ENCODE measurements at places on chromosomes 6 and 20.
A peak's percentile ranks its signal among the peaks of the same experiment; 100 is the strongest.

DNA sequence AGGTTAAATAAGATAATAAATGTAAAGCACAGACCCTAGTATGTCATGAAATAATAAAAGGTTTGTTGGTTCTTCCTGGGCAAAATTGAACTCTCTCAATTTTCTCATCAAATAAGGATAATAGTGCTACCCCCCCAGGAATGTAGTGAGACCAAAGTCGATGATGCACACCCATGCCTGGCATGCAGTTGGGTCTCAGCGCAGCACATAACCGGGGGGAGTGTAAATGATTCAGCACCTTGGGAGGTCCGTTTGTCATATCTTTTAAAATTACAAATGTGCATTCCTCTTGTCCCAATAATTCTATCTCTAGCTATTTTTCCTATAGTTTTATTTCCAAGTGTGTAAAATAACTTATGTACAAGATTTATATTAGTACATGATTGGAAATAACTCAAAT, 31.3 kb upstream of the CCDC167 start:
- DNase-seq, result no peak

DNA sequence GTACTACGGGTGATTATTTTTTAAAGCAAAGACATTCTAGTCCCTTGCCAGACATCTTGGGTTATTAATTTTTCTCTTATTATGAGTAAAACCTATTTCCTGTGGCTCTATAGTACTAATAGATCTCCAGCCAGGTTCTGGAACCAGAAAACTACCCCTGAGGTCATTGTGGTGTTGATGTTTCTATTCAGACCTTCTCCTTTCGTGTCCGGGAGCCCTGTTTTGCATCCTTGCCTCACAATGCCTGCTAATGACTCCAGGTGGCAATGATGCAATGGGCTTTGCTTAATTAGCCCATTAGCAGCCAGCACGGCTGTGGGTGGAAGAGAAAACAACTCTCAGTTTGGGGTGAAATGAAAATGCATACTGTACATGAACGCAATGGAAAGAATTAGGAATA, 62.9 kb upstream of the ARG1 start:
- no peak for DNase-seq

DNA sequence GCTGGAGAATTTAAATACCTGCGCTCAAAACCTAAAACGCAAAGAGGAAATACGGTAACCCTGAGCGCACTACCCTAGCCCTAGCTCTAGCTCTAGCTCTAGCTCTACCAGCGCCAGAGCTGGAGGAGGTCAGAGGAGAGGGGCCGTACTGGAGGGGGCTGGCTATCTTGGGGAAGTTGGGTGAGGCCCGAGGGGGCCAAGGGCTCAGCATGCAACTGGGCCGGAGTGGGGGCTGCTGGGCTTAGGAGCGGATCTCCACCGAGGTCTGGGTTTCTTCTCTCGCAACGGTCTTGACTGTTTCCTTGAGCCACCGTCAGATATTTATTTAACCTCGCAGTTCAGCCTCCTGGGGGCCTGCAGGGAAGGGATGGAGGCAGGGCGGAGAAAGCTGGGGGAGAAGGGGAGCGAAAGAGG, 91.0 kb downstream of the NCR2 start:
- no peak for DNase-seq

DNA sequence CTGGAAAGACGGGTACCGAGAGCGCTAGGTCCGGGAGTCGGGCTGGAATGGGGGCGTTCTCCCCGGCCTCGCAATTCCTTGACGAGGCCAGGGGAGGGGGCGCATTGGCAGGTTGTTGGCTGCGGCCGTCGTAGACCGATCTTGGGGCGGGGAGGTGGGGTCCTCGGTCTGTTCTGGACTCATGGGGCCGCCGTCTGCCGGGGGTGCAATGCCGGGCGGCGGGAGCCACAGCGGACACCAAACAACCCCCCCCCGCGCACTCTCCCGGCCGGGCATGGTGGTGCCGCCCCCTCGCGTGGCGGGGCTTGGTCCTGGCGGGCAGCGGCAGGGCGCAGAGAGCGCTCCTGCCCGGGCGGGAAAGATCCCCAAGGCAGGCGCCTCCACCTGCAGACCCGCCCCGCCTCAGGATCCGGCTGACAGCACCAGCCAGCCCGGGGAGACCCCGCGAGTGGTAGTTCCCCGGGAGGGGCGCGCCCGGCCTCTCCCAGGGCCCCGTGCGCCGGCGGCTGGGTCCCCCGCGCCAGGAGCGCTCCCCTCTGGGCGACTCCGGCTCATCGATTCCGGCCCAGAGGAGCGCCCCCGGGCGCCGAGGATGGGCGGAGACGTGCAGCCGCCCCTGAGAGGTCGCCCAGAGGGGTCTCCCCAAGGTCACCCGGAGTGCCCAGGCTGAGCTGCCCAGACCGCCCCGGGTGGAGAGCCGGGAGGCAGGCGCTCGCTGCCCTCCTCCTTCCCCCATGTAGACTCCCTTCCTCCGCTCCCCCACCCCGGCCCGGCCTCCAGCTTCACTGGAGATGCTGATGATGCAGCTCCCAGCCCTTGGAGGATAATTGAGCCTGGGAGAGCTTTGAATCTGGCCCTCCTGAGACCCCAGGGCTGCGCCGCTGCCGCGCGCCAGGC, 709 bp downstream of the PPP1R16B start:
- DNase-seq, result peak; percentile 61

DNA sequence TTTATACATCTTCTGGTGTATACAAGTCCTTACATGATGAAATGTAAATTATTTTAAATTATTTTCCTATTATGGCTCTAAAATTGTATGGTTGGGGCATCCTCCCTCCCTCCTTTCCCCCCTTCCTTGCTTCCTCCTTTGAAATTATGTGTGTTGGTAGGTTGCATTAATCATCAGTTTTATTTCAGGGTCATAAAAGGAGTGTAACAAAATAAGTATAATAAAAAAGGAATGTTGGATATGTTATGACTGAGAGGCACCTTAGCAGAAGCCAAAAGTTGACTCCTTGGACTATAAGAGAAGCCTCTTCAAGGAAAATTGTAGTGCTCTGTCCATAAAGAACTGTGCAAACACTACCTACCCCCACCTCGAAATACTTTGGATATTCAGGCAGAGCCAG, 46.6 kb upstream of the PTPRK start:
- no peak for DNase-seq

DNA sequence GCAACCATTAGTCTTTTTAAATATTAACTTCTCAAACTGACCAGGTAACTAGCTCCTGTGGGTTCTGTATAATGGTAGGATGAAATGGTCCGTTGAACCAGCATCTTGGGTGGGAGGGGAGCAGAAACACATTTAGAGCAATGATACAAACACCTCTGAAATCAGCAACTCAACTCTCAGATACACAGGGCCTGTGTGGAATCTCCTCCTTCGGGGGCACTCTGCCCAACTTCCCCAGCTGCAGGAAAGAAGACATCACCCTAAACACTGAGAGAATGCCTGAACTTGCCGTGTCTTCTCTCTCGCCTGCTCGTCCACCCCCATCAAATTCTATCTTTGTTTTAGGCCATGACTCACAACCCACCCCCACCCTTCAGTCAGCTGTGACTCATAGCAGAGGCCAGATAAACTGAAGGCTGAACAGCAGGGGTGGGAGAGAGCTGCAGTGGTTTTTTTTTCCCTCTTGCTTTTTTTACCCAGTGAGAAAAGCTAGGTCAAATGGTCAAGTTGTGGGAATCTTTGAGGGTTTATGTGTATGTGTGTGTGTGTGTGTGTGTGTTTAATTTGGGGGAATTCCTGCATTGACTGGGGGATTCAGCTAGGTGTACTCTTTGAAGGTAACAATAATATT, 593.4 kb upstream of the JAG1 start:
- peak; percentile 70 for DNase-seq

- DNase-seq, result no peak
Observed at GRCh38 chr6:128696691-128697689, 176.6 kb upstream of the PTPRK start.

GRCh38 chr6:5119090-5119951, 34.2 kb downstream of the PPP1R3G start:
- no peak for DNase-seq

DNA sequence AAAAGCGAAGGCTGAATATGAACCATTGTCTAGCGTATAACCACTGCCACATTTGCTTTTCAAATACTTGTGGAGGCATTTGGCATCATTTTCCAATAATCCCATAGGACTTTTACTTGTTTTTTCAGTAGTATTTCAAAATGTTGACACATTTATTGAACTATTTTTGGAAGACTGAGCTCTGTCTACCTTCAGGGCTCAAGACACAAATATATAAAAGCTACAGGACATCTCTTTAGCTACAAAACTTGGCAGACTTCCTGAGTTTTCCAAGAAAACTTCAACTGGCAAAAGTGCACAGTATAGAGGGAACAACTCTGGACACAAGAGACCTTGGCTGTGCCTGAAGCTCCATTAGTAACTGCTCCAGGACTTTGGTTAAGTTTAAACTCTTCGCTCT, 13.4 kb downstream of the EPB41L2 start:
- no peak for DNase-seq

DNA sequence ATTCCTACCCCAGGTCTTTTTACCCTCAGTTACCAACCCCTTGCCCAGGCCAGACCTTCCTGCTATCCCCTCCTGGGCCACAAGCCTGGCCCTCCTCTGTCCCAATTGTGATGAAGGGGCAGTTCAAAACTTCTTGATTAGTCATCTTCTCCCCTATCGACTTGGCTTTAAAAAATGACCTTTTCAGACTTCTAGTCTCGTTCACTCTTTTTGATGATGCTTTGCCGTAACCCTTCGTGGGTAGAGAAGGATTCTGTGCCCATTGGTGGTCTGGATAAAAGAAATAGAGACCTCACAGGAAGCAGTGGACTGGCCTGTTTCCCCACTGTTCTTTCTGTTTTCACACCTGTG, 5.5 kb downstream of the VEGFA start:
- no peak for DNase-seq
